Fibroblast of villous mesenchyme (primary cell): ENCODE measurements at places on chromosomes 16 and 17. TPM values are rescaled to one million over a fixed set of nuclear protein-coding genes. Genes with fewer than 3 reads are reported as not detected.

ORC6 gene
- 9.3 and 9.9 TPM in 2 replicates for total RNA-seq

TPSD1 gene
- total RNA-seq, result not detected in 2 replicates

TENT4B gene
- 7.1 and 12.5 TPM in 2 replicates for total RNA-seq

SLC5A11 gene
- total RNA-seq, result under 0.01 TPM in 1 of 2 replicates, not detected in the other

NOD2 gene
- total RNA-seq, result not detected in 2 replicates

PMP22 gene
- total RNA-seq, result 23.2 and 38.0 TPM in 2 replicates

TLCD2 gene
- total RNA-seq, result 3.5 and 3.9 TPM in 2 replicates

DOC2A gene
- under 0.01 and 0.32 TPM in 2 replicates for total RNA-seq

C17orf78 gene
- not detected in 2 replicates for total RNA-seq

MYH2 gene
- total RNA-seq, result under 0.01 TPM in 1 of 2 replicates, not detected in the other

ZNF263 gene
- 43.2 and 56.7 TPM in 2 replicates for total RNA-seq

PRSS36 gene
- under 0.01 and 0.32 TPM in 2 replicates for total RNA-seq

HERPUD1 gene
- total RNA-seq, result 98.4 and 135 TPM in 2 replicates

JPH3 gene
- total RNA-seq, result not detected in 2 replicates
